ENCODE measurements at places on chromosomes 7 and 10. TPM values are rescaled to one million over a fixed set of nuclear protein-coding genes. Genes with fewer than 3 reads are reported as not detected.

CYP3A7 gene
- total RNA-seq = 0.21 TPM

CYP3A5 gene
- 15.5 TPM for total RNA-seq

ST8SIA6 gene
- total RNA-seq = 12.5 TPM

ANKRD2 gene
- 0.35 TPM for total RNA-seq

VAX1 gene
- total RNA-seq = not detected

- no peak overlapping the region for H3K4me3 ChIP-seq
- H3K36me3 ChIP-seq = no peaks in the 10 kb centered on the region
- H3K27ac ChIP-seq = no peak overlapping the region
- peaks cover 5% of the 10 kb centered on the region for H3K4me1 ChIP-seq
- H3K27me3 ChIP-seq = no peaks in the 10 kb centered on the region
Observed at GRCh38 chr10:86820509-86820908, 64.1 kb downstream of the BMPR1A start.

Measured in lower lobe of right lung (tissue), 2 donors.